Tongue (tissue), 3 donors: ENCODE measurements at places on chromosomes 13 and 19. TPM values are rescaled to one million over a fixed set of nuclear protein-coding genes. Genes with fewer than 3 reads are reported as not detected.

DNA sequence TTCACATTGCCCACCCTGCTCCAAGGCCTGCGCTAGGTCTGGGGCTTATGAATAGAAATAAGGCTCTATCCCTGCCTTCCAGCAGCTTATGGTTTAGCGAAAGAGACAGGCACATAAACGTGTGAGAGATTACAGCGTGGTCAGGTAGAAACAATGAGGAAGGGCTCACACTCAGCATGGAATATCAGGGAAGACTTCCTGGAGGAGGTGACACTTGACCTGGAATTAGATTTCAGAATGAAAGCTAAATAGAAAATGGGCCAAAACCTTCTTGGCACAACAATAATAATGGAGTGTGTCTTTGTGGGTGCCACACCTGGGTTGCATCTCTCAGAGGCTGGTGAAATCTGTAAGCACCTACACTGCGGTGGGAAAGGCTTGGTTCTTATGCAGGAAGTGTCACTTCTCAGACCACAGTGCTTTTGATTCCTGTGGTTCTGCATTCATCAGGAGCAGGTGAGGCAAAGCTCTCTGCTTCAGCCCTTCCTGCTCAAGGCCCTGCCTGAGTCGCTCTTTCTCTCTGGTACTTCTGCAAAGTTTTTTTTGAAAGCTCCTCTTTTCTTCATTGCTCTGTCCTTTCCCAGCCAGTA is 430.3 kb downstream of the ZNF536 start:
- no peak for DNase-seq

- no peak for DNase-seq
Observed at GRCh38 chr13:50697746-50698539, 145.5 kb downstream of the DLEU7 start.

DNA sequence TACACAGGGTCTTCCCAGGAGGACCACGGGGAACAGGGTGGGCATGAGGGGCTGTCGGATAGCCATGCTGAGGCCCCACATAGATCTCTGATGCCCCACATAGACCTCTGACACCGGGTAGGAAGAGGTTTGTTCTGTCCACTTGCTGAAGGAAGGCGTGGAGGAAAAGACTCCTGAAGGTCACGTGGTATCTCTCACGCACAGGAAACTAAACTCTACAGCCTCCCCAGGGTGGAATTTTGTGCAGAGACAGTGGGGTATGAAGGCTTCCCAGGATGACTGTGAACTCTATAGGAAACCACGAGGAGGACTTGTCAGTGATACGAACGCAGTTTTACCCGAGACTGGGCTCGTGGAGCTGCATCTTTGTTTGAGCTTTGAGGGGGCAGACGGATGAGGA is 2.8 kb downstream of the EVI5L start:
- DNase-seq, result no peak

- no peak for DNase-seq
Observed at GRCh38 chr19:6521718-6522646, 8.8 kb upstream of the TNFSF9 start.

The ZFP36 gene
- total RNA-seq, result 24.5 TPM

DNA sequence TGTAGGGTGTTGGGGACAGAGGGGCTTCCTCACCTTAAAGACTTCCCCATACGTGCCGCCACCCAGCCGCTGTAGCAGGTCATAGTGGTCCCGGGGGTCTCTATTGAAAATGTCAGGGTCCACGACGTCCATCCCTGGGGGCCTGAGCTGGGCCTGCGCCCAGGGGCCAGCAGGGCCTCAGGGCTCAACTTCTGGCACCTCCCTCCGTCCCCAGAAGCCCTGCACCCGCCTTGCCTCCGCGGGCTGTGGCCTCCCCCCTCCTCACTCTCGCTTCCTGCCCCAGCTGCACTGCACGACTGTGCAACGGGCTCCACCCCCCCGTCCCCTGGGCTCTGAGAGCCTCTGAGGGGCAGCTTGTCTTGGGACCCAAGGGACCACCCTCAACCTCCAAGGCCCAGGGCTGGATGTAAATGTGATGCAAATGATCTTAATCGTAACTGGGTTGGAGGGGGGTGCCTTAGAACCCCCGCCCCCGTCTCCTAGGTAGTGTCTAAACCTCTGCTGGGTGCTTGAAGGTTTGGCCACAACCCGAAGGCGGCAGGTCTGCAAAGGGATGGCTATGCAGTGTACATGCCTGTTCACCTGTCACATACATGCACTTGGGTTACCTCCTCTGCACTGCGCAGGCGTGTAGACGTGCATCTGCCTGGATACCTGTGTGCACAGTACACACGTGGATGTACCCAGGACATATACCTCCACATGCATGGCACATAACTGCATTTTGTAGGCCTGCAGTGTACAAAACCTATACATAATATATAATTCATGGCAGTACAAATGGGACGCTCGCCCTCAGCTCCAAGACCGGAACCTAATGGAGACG is at the start of gene MAP4K1:
TSS of gene MAP4K1 (minus strand) at position 190 of the 826 bp plus-strand sequence. CDS start at position 132, 58 bp downstream.
- peak; percentile 32 for DNase-seq

DNA sequence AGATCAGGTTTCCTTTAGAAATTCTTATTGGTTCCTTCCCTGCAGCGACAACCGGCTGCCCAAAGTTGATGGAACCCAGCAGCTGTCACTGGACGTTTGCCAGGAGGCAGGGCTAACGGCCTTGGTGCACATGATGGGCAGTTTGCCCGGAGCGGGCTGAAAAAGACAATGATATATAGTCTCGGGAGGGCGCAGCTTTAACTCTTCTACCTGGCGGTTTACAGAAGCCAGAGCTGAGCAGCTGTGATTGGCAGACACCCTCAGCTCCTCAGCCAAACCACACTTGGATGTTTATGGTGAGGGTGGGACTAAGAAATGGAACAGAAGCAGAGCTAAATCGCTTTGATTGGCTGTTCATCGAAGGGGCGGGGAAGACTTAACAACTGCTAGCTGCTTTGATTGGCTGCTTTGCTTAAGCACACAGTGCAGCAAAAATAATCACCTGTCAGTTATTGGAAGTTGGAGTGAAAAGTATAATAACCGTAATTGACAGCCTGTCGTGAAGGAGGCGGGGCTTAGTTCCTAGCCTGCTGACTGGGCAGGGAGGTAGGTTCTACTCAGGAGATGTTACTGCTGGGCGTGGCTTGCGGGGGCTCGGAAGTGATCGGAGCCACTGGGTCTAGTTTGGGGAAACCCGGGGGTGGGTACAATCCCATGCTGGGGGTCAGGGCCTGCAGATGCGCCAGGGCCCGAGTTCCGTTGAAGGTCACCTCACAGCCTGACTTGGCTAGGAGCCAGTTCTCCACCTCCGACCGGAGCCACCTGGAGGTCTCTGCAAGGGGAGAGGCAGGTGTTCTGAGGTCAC is 7.5 kb downstream of the EMP3 start:
- DNase-seq, result peak; percentile 99

The ZNF285 gene
- 6.6 TPM for total RNA-seq

- no peak for DNase-seq
Observed at GRCh38 chr19:2808129-2808941, 11.3 kb upstream of the ZNF554 start.

GRCh38 chr19:45097776-45098520 is 5.0 kb downstream of the PPP1R37 start:
- peak; percentile 21 for DNase-seq

GRCh38 chr13:109778102-109778542 is 8.3 kb downstream of the IRS2 start:
- no peak for DNase-seq

GRCh38 chr19:4173479-4174212 is 8.7 kb downstream of the SIRT6 start:
- DNase-seq, result no peak

The SNAPC2 gene
- total RNA-seq, result 8.2 TPM

GRCh38 chr13:41691274-41691673 is 233.9 kb downstream of the RGCC start:
- no peak for DNase-seq

- no peak for DNase-seq
Observed at GRCh38 chr19:45752639-45753038, 16.4 kb downstream of the SIX5 start.

- DNase-seq, result no peak
Observed at GRCh38 chr19:2116507-2116906, 19.8 kb downstream of the IZUMO4 start.

The NR2F6 gene
- 35.0 TPM for total RNA-seq

- DNase-seq, result peak; percentile 88
Observed at GRCh38 chr19:7871437-7872305, 2.5 kb downstream of the PRR36 start.

DNA sequence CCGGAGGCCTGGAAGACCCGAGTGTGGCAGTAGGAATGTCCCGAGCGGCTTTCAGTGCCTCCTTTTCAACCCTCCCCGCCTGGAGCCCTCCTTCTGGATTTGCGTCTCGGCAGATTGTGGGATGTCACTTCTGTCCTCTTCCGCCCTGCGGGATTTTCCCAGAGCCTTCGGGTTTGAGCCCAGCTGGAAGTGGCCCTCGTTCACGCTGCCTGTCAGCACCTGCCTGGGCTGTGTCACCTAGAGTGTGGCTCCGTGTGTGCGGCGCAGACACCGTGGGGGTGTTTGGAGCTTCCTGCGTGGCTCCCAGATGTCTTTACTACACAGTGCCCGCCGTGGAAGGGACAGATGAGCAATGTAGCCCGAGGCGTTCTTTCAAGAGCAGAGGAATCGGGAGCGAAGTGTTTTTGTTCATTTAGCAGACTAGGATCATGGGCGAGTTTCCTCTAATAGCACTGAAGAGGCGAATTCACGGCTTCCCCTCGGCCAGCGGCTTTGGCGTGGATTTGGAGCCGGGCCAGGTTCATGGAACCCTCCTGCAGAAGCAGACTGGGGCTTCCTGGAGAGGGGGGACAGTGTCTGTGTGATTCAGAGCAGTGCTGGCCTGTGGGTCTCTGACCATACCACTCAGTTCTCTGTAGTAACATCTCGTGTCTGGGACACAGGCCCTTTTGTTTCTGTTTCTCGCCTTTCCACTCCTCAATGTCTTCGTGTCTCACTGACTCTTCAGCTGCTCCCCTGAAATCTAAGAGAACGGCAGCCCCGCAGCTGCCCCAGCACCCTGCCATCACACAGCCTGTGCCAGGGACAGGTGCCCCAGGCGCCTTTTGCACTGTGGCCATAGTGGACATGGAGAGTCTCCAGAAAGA is 68.0 kb downstream of the KDM4B start:
- peak; percentile 70 for DNase-seq

- no peak for DNase-seq
Observed at GRCh38 chr13:80296638-80297037, 44.3 kb downstream of the SPRY2 start.

- no peak for DNase-seq
Observed at GRCh38 chr13:106440866-106441265, 94.6 kb downstream of the EFNB2 start.

The FREM2 gene
- 25.3 TPM for total RNA-seq

The PLPP2 gene
- total RNA-seq, result 13.0 TPM

DNA sequence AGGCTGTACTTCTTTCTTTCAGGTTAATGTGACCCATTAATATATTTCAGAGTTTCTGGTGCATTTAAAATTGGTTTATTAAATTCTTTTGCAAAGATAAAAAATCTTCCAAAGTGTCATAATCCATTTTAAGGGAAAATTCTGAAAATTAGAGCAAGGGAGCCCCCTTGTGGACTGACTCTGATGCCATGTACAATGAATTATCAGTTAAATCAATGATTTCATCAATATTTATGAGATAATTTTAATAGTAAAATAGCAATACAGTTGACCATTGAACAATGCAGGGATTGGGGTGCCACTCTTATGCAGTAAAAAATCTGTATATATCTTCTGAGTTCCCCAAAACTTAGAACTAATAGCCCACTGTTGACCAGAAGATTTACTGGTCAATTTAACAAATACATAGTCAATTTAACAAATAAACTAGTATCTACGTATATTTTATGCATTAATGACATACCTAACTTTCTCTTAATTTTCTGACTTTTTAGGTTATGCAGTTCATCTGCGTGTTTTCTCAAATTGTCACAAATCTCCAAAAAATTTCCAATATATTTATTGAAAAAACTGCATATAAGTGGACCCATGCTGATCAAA is 479.1 kb upstream of the MIR17HG start:
- peak; percentile 47 for DNase-seq

DNA sequence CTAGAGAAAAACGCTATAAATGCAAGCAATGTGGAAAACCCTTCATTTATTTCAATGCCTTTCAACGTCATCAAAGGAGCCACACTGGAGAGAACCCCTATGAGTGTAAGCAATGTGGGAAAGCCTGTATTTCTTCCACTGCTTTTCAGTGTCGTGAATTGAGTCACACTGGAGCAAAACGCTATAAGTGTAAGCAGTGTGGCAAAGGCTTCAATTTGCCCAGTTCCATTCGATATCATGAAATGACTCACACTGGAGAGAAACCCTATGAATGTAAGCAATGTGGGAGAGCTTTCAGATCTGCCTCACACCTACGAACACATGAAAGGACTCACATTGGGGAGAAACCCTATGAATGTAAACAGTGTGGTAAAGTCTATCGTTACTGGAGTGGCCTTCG is 27.4 kb downstream of the ZNF20 start:
- no peak for DNase-seq

DNA sequence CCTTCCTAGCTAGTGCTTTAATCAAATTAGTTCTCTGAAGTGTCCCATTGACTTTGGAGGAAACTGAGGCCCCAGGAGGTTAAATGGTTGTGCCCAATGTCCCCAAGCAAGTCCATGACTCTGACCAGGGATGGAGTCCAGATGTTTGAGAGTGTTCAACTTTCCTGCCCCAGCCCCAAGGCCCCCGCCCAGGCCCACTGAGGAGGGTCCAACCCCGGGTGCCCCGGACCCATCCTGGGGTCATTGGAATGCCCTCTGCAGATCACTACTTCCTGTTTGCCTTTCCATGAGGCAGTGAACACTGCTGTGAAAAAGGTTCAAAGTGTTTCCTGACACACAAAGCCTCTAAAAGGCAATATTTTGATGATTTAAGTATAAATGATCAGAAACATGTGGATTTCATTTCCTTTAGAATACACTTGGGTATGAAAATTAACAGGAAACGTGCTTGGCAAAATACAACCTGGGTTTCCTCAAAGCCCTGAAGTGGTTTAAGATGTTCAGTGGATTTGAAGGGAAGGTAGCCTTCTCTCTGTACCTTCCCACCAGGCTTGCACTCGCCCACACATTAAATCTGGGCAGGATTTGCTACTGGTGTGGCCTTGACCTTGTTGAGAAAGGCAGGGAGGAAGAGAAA is 335.7 kb downstream of the TSHZ3 start:
- peak; percentile 46 for DNase-seq

The CACNA1A gene
- 0.72 TPM for total RNA-seq

- peak; percentile 47 for DNase-seq
Observed at GRCh38 chr13:52878831-52879230, 30.4 kb upstream of the PCDH8 start.

GRCh38 chr19:48341515-48342413 is 16.4 kb downstream of the EMP3 start:
- DNase-seq, result no peak

The HIPK4 gene
- total RNA-seq, result not detected

- peak; percentile 47 for DNase-seq
Observed at GRCh38 chr19:51480590-51480989, 2.3 kb downstream of the CEACAM18 start.

DNA sequence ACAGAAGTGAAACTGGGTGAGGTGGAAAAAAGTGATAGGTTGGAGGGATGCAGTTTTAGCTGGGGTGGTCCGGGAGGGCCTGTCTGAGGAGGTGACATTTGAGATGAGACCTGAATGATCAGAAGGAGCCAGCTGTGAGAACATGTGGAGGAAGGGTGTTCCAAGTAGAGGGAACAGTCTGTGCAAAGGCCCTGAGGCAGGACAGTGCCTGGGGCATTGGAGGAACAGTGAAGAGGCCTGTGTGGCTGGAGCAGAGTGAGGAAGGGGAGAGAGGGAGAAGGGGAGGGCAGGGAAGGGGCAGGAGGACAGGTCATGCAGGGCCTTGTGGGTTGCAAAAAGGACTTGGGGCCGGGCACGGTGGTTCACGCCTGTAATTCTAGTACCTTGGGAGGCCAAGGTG is 36.3 kb upstream of the PTPRS start:
- DNase-seq, result no peak
